ENCODE measurements at places on chromosomes 1 and 21.

- no peak for DNase-seq
These were observed 20.8 kb upstream of the MNDA start for GRCh38 chr1:158810311-158810710.

GRCh38 chr1:198278943-198279342 lies 122.1 kb downstream of the NEK7 start:
- no peak for DNase-seq

GRCh38 chr1:67815303-67816094 lies 17.8 kb downstream of the GNG12 start:
- no peak for DNase-seq

DNA sequence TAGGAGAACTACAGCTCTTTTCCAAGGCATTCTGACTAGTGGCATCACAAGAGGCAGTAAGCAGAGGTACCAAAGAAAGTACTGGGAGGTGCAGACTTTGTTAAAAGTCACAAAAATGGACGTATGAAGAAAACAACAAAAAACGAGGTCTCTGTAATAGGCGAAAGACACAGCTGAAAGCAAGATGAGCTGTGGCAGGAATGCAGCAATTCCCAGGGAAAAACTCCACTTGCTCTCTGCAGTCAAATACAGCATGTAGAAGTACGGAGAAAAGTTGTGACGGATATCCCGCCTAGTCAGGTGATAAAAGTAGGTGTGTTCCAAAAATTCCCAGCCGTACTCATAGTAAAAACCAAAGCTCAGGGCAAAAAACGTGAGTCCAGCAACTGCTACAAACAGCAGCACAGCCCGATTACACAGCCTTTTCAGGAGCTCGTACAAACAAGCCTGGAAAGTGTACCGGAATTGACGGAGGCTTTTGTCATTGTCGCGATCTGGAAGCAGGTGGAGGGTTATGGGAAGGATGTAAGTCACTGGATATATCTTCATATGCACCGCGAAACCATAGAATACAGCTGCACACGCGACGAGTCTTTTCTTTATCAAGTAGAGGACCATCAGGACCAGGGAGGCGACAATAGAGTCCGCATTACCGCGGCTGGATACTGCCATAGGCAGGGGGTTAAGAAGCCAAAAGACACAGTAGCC lies 979 bp downstream of the PIGM start:
- no peak for DNase-seq

- DNase-seq = no peak
These were observed 355.8 kb downstream of the GPATCH2 start for GRCh38 chr1:217274927-217275654.

DNA sequence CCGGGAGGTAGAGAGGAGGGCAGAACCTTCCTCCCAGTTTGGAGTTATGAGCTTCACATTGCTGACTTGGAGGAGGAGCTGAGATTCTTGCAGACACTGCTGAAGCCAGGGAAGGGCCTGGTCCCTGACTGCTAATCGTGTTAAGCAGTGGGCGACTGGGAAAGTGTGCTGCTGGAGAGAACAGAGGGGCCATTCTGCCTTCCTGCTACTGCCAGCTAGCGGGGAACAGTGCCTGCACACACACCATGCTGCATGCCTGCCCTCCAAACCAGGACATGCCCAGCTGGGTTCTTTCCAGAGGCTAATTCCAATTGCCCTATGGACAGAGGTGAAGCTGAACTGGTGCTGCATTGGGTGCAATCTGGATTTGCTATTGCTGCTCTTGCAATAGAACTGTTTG lies 281.4 kb downstream of the AJAP1 start:
- no peak for DNase-seq

DNA sequence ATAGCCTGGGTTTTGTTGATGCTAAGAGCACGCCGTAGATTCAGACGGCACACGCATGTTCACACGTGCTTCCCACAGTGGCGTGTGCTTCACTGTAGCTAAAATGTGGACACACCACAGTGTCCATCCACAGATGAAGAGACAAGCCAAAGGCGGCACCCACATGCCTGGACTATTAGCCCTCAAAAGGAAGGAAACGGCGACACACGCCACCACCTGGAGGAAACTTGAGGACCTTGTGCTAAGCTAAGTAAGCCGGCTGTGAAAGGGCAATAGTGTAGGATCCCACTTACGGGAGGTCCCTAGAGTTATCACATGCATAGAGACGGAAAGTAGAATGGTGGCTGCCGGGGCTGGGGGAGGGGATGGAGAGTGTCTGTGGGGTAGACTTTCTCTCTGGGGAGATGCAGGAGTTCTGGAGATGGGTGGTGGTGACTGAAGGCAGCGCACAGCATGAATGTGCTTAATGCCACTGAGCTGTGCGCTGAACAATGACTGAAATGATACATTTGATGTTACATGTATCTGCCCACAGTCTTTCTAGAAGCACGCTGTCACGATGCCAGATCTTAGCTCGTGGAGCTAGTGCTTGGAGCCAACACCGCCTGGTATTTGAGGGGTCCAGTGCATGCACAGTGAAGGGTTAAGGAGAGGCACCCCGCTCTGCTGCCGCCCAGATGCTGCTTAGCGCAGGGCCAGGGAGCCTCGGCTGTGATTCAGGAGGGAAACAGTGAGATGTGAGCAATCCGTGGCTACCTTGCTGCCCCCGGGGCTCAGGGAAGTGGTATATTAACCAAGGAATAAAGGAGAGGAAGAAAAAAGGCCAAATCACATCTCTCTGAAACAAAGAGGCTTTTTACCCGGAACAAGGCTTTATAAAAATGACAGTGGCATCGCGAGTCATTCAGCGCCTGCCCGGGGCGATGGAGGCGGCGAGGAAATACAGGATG lies 103.7 kb downstream of the PRDM16 start:
- no peak for DNase-seq

- no peak for DNase-seq
These were observed 121.1 kb upstream of the DUSP10 start for GRCh38 chr1:221862971-221863370.

DNA sequence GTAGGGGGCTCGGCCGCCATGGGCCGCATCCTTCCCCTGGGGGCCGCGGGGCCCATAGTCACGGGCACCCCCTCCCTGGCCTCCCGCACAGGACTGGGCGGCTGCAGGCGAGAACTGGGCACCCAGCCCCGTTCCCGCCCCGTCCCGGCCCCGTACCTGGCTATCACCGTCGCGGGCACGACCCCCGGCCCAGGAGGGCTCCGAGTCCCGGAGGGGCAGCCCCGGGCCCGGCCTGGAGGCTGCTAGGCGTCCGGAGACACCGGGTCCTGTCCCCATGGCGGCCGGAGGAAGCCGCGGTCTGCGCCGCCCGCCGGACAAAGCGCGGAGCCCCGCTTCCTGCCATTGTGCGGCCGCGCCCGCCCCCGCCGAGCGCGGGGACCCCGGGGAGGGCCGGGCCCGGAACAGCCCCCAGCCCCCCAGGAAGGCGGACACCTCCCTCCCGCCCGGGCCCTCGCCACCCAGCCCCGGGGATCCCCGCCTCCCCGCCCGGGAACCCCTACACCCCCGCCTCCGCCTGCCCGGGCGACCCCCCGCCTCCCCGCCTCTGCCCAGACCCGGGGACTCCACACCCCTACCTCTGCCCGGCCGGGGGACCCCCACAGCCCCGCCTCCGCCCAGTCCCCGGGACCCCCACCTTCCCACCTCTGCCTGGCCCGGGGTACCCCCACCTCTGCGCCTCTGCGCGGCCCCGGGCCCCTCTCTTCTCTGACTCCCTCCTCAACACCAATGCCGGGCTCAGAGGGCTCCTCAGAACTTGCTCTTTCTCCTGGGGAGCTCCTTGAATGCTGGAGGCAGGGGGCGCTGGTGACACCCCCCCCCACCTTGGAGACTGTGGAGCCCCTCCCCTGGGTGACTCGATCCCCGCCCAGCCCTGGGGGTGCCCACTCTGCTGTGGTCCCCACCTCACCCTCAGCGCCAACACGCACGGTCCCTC lies 6.0 kb downstream of the PLEKHG5 start:
- no peak for DNase-seq

DNA sequence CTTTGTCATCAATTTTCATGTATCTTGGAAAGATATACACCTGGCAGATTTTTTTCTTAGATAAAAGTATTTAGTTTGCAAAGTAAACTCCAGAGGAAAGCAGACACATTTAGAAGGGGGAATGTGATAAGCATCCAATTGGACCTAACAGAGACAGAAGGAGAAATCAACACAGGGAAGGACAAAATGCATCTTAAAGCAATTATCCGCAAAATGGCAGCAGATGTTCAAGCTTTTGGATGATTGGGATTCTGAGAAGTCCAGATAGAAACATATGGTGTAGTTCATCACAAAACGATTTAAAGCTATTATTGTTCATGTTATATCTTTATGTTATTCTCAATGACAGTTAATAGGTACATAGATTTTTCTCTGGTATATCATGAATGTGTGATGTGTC lies 1153.1 kb upstream of the B3GALT2 start:
- DNase-seq = no peak

- no peak for DNase-seq
These were observed 99.8 kb downstream of the KAZN start for GRCh38 chr1:14698314-14698713.

DNA sequence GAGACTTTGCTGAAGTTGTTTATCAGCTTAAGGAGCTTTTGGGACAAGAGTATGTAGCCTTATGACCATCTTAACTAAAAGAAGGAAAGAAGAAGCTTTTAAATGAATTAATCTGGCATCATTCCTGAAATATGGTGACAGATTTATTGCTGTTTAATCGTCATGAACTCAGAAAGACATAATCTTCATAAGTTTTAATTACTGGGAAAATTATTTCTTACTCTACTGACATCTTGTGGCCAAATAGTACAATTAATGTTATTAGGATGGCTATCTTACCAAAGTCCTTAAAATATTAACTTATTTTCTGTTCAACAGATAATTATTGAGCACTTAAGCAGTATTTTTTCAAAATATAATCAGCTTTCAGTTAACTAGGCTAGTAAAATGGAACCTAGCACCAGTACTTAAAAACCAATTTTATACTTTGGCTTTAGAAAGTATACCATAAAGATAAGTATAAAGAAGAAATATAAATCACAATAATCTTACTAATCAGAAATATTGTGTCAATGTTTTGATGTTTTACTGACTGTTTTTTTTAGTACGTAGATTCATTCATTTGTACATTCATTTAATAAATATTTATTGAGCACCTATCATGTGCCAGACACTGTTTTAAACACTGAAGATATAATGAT lies 34.7 kb upstream of the GPR25 start:
- no peak for DNase-seq

Data from activated CD4-positive, alpha-beta T cell treated with anti-CD3 and anti-CD28 coated beads, Interleukin-2, amount 50 U/mL, for 4 hours (primary cell).